Mucosa of descending colon (tissue), 3 donors: ENCODE measurements at places on chromosomes 7 and 10.
A peak's percentile ranks its signal among the peaks of the same experiment; 100 is the strongest.

GRCh38 chr7:71770269-71770907 lies 638.4 kb downstream of the GALNT17 start:
- no peak for DNase-seq

DNA sequence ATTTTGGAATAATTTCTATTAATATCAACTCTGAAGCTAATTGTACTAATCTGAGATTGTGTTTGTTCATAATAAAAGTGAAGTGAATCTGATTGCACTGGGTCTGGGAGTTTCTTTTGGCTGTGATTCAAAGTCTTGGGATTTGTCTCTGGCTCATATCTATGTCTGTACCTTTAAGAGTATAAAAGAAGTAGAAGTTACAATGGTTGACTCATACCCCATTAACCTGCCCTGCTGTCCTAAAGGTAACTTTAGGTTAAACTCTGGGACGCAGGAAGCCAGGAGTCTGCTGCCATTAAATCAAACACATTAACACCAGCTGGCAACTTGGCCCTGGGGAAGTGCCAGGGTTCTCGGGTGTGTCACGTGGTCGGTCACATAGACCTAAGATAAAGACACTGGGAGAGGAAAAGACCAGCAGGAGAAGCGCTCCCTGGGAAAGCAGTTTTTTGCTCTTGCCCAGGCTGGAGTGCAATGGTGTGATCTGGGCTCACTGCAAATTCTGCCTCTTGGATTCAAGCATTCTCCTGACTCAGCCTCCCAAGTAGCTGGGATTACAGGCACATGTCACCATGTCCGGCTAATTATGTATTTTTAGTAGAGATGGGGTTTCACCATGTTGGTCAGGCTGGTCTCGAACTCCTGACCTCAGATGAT lies 17.8 kb downstream of the SCD start:
- DNase-seq: peak; percentile 95

GRCh38 chr7:154960063-154960790 lies 42.7 kb downstream of the PAXIP1 start:
- DNase-seq: no peak

GRCh38 chr7:87944547-87944946 lies 10.5 kb downstream of the ADAM22 start:
- no peak for DNase-seq

DNA sequence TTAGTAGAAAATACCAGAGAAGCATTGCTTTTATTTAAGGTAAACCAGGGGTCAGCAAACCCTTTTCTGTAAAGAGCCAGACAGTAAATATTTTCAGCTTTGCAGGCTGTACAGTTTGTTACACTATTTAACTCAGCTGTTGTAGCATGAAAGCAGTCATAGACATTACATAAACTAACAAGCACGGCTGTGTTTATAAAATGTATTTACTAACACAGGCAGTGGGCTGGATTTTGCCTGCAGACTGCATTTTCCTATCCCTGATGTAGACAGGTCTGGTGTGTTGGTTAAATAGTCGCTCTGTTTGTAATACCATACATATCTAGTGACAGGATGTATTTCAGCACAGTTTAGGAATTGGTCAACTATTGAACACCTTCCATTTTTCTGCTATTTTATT lies 129.3 kb downstream of the ST7 start:
- DNase-seq: no peak

GRCh38 chr7:133650069-133650468 lies 397.2 kb downstream of the EXOC4 start:
- DNase-seq: no peak

DNA sequence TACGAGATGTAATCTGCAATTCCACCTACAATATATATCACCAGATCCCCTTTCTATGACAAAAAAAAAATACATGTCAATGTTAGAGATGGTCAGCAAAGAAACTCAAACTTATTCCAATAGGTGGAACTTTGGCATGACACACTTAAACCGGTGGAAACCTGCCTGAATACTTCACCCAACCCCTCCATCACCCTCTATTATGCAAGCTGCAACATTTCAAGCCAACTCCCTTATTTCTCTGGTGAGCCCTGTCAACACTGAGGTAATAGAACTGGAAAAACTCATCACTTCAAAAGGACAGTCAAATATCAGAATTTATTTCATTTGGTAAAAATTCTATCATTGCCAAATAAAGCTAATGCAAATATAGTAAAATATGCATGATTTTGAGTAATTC lies 3.6 kb downstream of the ZNF438 start:
- no peak for DNase-seq

GRCh38 chr10:60646966-60647796 lies 131.1 kb upstream of the CDK1 start:
- no peak for DNase-seq

DNA sequence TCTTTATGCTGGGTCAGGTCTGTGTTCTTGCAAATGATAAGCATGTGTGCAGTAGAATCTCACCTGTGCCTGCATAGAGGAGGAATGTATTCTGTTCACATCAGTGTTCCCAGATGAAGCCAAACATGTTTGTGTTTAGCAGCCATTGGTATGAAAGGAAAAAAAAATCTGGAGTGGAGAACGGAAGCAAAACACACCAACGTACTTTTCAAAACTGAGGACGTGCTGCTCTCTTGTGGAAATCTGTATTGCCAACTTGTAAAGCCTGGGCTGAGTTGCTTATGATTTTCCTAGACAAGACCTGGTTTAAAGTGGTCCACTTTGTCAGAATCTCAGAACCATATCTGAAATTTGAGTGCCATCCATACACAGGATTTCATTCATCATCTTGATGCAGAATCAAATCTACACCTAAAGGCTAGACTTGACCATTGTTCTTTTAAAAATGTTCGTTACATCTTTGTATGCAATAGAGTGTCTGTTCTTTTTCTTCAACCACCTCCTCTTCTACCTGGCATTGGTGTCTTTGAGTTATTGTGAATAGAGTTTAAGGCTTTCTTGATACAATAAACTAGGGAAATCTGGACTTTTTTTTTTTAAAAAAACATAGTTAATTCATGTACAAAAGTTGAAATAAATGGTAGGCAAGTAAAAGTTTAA lies 367.7 kb downstream of the PHF14 start:
- peak; percentile 3 for DNase-seq

GRCh38 chr10:29473087-29473356 lies 161.7 kb downstream of the SVIL start:
- DNase-seq: no peak

GRCh38 chr7:155122831-155123230 lies 52.7 kb downstream of the HTR5A start:
- no peak for DNase-seq

- no peak for DNase-seq
Observed at GRCh38 chr10:31808258-31809218, 120.1 kb downstream of the ARHGAP12 start.

- no peak for DNase-seq
Observed at GRCh38 chr10:102403115-102403514, 7.6 kb downstream of the NFKB2 start.

DNA sequence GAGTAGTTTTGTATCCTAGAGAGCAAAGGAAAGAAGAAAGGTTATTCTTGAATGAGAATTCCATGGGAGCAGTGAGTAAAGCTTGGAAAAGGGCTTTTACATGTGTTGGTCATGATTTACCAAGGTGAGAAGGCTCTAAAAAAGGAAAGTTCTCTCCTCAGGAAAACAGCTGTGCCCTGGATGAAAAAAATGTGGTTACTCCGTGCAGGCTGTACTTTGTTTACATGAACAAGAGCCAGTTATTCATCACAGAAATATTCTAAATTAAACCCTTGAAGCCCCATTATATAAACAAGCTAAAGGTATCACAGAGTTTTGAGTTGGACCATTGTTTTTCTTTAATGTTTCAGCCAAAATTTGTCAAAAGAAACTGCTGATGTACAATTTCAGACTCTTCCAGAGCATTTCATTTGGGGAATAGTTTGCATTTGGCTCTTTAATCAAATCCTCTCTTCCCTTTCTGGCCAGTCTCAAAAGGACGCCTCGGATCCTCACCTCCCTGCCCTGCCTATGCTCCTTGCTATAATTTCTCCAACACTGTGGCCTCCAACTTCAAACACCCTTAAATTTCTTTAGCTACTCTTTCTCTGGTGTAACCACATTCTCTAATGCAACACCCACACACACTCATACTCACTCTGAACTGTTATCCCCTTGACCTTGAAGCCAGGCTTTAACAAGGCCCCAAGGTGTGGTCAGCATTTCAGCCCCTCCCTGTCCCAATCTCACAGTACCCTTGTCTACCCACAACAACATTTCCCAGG lies 47.4 kb downstream of the AFAP1L2 start:
- no peak for DNase-seq
